ENCODE measurements at places on chromosomes 1 and 21.

DNA sequence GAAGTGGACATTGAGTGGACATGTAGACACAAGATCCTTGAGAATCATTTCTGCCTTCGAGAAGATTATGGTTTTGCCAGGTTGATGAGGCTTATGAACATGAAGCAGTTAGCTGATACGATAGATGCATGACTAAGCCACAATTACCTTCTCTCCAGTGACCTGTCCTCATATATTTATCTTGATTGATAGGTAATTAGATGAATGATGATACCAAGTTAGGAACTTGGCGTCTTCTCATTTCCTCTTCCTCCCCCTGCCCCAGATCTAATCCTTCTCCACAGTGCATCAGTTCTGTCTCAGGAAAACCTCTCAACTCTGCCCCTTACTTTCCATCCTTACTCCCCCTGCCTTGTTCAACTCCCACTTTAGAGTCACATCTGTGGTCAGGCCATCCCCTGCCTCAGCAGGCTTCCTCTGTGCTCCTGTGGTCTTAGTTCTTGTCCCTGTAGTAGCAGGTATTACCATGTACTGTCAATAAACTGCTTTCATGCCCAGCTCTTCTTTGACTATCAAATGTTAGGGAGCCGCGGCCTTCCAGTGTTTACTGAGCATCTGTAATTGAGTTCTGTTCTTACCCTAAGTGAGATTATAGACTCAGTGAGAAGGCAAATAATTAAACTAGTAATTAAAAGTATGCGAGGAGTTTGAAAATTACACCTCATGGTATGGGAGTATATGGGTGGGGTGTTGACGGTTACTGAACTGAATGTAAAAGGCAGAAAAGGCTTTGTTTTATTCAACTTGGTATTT is 5.1 kb downstream of the ST6GALNAC3 start:
- DNase-seq: no peak

DNA sequence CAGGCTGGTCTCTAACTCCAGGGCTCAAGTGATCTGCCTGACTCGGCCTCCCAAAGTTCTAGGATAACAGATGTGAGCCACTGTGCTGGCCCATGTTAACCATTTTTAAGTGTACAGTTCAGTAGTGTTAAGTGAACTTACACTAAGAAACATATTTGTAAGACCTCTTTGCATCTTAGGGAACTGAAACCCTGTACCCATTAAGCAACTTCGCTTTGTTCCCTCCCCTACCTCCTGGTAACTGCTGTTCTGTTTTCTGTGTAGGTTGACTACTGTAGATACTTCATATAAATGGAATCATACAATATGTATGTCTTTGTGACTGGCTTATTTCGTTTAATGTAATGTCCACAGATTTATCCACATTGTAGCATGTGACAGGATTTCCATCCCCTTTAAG is 11.0 kb downstream of the NUDC start:
- DNase-seq: no peak

GRCh38 chr21:15063081-15063813 is 1.6 kb downstream of the NRIP1 start:
- DNase-seq: no peak

- DNase-seq: no peak
Measured at GRCh38 chr1:207977876-207978275, 67.0 kb upstream of the CD34 start.

GRCh38 chr1:101301446-101302057 is 64.7 kb downstream of the S1PR1 start:
- no peak for DNase-seq

- no peak for DNase-seq
Measured at GRCh38 chr1:39676948-39677548, 5.1 kb upstream of the NT5C1A start.

DNA sequence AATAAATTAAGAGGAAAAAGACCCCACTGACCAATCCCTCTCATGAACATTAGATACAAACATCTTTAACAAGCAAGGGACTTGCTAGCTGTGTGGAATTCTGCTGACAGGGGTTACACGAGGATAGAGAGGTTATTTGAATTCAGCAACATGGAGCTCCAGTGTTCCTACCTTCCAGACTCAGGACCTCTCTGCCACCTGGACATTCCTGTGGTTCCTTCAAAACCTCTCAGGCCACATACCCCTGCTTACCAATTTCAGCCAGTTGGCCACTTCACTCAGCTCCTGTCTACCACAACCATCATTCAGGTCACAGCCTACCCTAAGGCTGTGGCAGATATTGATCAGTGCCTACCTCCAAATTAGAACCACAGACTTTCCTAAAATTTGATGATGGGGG is 147.5 kb downstream of the RRAGC start:
- DNase-seq: no peak

DNA sequence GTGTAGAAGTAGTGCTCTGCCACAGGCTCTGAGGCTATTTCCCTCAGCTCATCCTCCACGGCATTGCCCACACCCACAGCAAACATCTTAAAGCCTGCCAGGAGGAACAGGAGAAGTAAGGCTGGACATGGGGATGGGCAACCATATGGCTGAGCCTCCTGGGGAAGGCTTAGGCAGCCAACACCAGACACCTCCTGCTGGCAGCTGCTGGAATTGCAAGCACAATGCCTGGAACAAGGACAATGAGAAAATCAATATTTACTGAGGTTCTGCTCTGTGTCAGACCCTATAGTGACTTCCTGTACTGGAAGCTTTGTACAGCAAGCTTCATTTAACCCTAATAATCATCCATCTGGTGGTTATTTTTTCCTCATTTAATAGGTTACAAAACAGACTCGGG is 8.2 kb downstream of the MATN1 start:
- DNase-seq: no peak

GRCh38 chr1:145988773-145989172 is 7.6 kb downstream of the TXNIP start:
- no peak for DNase-seq

- no peak for DNase-seq
Measured at GRCh38 chr1:30957560-30958222, 49.1 kb upstream of the SDC3 start.

GRCh38 chr1:1292442-1292779 is 12.2 kb downstream of the SCNN1D start:
- DNase-seq: no peak

DNA sequence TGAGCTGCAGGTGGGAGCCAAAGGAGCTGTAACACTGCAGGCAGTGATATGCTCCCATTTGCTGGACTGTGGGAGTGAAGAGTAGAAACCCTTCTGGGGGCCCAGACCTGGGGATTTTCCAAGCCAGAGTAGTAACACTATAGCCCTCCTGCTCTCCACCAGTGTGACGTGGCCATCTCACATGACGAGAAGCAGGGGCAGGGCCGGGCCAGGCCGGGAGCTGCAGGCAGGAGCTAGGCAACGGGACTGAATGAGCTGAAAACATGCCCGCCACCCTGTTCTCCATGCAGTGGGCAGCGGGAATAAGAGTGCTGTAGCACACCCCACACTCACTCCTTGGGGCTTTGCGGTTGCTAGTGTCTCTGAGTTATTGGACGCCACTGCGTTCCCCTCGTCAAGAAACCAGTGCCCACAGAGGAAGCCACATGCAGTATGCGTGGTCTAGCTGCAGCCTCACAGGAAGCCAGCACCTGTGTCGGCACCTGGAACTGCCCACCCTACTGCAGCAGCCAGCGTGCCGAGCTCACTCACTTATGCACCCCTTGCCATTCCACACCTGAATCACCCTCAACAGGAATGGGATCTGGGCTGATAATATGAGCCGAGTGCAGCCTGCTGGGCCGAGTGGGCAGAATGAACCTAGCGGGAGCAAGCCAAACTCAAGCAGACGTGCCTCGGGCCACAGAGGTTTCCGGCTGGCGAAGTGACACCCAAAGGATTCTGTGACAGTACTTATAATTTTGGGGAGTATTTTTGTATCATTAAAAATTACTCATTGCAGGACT is 1389.6 kb downstream of the KCNT2 start:
- DNase-seq: no peak

DNA sequence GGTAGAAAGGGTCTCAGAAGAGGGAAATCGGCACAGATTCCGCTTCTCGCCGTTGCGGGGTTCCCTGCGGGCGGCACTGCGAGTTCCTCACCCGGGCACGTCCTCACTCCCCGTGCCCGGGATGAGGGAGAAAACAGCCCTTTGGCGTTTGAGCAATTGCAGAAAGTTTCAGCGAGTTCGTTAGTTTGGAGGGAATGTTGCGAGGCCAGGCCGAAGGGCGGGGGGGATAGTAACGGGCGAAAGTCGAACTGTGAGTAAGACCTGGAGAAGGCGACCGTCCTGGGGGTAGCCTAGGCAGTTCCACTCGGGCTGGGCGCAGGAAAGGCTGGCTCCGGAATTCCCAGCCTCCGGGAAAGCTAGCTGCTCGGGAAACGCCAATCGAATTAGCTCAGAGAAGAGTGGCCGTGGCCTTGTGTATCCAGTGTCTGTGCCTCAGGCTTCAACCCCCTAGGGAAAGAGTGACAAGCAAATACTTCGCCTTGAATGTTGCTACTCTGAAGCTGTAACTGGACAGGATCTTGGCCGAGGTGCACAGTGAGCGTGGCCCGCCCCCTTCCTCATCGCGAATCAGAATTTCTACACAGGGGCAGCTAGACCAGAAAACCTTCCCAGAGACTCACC is 787 bp downstream of the PTGFR start:
- no peak for DNase-seq

- DNase-seq: no peak
Measured at GRCh38 chr1:211928993-211929637, 98.6 kb upstream of the LPGAT1 start.

DNA sequence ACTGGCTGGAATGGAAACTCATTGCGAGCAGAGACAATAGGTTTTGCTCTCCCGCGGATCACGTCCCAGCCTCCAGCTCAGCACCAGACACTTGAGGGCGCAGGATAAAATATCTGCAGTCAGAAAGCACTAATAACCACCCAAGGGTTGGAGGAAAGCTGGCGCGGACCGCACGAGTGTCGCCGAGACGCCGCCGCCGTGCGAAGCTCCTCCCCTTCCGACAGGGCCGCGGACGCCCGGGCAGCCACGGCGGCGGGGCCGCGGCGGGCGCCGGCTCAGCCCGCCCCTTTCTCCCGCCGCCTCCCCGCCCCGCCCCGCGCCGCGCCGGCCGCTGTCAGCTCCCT is at the start of gene CMPK1:
Gene CMPK1, plus strand, starts transcription at position 213 of the 344 bp plus-strand sequence. CDS start 156 bp downstream, outside the sequence.
- peak; percentile 52 for DNase-seq

DNA sequence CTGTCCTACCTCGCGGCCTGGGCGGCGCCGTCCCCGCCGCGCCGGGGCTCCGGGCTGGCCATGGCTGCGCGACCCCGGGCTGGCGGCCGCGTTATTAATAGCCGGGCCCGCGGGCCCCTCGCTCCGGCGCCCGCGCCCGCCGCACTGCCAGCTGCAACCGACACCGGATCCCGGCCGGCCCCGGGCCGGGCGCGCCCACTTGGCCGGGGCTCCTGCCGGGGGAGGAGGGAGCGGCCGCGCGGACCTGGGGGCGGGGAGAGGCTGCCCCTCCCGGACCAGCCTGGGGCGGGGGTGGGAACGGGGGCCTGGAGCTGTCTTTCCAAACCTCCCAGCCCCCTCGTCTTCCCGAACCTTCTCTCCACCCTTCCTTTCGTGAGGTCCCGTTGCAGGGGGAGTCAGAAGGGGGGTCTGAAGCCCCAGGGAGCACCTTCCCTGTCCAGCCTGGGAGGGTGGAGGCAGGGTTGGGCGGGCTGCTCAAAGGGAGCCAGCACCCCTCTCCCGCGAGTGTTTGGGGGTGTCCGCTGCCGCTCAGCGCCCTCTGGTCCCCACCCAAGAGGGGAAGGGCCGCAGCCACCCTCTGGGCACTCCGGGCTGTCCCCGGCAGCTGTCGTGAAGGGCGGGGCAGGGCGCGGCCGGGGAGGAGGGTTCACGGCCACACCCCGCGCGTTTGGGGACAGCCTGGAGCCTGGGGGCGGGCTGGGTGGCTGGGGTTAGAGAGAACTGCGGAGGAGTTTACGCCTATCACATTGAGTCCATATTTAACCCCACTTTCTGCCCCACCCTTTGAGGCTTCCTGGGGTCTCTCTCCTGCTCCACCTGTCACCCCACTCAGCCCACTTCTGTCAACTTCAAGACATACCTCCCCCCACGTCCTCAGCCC is at the start of gene SYNC:
Gene SYNC, minus strand, starts transcription at position 172 of the 880 bp plus-strand sequence. Its CDS starts 110 bp downstream, at position 62.
- DNase-seq: no peak

DNA sequence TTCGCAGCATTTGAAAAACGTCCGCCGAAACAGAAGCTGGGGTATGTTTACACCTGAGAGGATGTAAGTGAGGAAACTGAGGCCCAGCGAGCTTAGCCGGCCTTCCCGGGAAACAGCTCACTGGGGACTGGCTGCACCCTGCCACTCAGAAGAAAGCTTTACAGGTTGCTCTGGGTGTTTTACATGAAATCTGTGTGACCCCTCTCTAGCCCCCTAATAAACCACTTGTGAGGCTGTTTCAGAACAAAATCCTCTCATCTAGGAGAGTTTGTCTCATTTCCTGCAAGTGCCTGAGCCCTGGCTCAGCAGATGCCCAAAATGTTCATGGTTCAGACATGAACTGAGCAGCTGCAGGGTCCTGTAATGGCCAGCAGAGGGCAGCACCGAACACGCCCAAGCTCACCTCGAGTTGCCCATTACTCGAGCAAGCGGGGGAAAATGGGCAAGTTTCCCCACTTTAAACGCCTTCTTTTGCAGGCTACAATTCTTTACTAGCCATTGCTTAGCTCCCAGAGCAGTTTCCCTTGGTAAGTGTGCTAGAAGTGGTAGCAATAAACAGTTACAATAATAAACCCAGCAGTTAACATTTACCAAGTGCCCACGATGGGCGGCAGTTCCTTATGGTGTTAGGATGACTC is 76.4 kb downstream of the FHAD1 start:
- peak; percentile 67 for DNase-seq

DNA sequence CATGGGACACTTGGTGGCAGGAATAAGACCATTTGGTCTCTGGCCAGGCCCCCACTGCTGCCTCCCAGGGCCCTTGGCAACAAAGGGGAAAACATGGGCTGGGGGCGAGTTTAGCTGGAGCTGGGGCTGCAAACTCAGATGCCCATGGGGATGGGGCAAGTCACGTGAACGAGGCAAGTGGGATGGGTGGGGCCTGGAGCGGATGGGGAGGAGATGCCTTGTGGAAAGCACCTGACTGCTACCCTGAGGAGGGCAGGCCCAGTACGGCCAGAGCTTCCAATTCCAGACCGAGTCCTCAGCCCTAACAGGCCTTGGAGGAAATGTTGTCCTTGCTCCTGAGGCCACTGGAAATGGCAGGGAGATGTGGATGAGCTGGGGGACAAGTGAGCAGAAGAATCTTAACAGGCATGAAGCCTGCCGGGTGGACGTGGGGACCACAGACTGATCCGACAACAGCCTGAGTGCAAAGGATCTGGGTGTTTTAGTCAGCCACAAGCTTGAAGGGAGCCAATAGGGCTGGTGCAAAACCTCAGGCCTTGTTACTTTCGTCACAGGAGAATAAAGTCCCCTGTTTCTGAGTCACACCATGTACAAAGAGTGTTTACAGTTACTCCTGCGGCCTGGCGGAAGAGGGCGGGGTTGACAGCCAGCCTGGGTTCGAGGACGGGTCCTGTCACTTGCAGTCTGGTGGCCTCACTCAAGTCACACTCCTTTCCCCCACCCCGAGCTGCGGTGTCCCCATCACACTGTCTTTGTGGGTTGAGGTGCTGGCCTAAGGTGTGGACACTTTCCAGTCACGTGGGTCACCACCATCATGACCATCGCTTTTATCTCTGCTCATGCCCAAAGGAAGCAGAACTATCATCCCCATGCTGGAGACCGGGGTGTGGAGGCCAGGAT is 19.1 kb downstream of the RUNX3 start:
- no peak for DNase-seq

- no peak for DNase-seq
Measured at GRCh38 chr1:30258876-30259275, 464.5 kb downstream of the MATN1 start.

- no peak for DNase-seq
Measured at GRCh38 chr21:41761934-41762635, 4.8 kb downstream of the RIPK4 start.
